ENCODE measurements at places on chromosomes 16 and 17.

- peak; percentile 95 for ATAC-seq
These were observed 42.7 kb upstream of the ANKFN1 start for GRCh38 chr17:56110463-56111135.

DNA sequence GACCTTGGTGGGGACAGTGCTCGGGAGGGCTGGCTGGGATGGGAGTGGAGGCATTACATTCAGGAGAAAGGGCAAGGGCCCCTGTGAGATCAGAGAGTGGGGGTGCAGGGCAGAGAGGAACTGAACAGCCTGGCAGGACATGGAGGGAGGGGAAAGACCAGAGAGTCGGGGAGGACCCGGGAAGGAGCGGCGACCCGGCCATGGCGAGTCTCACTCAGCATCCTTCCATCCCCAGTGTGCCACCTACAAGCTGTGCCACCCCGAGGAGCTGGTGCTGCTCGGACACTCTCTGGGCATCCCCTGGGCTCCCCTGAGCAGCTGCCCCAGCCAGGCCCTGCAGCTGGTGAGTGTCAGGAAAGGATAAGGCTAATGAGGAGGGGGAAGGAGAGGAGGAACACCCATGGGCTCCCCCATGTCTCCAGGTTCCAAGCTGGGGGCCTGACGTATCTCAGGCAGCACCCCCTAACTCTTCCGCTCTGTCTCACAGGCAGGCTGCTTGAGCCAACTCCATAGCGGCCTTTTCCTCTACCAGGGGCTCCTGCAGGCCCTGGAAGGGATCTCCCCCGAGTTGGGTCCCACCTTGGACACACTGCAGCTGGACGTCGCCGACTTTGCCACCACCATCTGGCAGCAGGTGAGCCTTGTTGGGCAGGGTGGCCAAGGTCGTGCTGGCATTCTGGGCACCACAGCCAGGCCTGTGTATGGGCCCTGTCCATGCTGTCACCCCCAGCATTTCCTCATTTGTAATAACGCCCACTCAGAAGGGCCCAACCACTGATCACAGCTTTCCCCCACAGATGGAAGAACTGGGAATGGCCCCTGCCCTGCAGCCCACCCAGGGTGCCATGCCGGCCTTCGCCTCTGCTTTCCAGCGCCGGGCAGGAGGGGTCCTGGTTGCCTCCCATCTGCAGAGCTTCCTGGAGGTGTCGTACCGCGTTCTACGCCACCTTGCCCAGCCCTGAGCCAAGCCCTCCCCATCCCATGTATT lies 1.1 kb downstream of the CSF3 start:
- ATAC-seq, result no peak

DNA sequence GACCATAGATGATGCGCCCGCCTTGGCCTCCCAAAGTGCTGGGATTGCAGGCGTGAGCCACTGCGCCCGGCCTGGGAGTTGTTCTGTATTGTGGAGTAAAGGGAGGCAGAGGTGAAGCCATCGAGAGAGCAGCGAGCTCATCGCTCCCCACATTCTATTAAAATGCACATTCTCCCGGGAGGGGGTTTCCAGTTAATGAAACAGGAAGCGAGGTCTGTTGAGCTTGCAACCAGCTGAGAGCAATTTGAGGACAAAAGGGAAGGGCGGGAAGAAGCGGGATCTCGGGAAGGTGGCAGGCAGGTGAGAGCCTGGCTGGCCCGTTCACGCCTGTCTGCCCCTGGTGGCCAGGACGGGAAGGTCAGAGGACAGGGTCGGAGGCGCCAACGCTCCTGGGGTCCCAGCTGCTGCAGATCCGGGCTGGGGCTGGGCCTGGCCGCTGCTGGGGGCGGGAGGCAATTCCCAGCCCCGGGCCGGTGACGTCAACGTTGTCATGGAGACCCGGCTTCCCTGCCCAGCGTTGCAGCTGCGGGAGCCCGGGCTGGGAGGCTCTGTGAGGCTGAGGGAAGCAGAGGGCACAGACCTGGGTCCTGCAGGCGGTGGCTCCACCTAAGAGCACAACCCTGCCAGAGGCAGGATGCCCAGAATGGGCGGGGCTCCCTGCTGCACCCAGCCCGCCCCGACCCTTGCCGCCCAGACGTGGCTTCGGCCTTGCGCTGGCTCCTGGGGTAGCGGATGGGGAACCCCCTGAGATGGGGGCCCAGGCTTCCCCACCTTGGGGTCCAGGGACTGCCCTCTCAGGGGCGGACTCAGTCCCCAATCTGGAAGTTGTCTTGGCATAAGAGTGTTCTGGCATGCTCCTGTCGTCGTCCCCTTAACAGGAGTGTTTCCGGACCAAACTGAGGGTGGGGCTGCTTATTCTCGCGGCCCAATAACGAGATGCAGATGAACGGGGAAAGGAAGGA lies 48.7 kb upstream of the PLCG2 start:
- peak; percentile 91 for ATAC-seq

DNA sequence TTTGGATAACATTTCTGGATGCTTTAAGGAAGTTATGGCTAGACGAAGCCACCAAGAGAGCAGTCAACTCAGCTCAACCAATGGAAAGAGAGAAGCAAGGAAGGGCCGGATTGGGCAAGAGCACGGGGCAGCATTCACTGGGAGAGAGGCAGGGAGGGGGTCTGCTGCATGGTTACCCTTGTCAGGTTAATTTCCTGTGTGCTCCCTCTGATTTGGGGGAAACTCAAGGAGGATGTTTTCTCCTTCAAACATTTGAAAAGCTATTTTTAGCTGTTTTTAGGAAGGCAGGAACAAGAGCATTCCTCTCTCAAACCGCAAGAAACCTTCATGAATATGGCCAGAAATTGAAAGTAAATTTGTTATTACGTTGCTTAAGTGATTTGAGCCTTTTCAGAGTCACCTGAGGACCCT lies 118.5 kb upstream of the ZFHX3 start:
- no peak for ATAC-seq

DNA sequence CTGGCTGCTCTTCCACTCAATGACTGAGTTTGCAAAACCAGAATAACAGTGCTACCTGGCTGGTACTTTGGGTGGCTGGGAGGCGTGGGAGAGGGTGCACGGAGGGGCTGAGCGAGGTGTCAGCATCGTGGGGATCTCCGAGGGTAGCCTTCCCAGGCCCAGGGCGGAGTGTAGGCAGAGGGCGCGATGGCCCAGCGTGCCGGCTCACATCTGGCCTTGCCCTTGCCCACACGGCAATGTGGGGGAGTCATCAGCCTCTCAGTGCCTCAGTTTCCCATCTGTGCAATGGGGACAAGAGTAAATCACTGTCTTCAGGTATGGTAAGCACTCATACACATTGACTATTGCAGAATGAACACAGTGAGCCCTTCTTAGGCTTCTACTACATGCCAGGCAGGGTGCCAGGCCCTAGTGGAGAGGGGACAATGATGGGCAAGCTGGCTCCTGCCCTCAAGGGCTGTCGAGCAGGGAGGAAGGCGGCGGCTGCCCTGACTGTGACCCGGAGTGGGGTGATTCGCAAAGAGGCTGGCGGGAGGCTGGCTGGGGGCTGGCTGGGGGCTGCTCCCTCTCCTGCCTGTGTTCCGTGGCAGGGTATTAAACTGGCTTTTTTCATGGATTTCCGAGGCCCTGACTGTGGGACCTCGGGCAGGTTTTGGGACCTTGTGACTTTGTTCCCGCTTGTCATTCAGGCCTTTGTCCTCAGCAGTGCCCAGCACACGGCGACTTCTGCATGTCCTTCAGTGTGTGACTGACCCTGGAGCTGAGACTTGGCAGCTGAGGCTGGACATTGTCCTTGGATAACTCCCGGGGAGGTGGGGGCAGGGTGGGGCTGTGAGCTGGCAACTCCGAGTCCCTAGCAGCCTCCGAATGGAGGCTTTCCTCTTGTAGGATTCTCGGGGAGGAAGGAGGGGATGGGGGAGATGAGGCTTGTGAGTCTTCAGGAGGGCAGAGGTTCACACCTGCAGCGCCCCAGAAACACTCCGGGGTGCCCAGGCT lies 243.1 kb downstream of the SEC14L1 start:
- ATAC-seq, result no peak

- no peak for ATAC-seq
These were observed 2.6 kb downstream of the BBS2 start for GRCh38 chr16:56517206-56517605.

DNA sequence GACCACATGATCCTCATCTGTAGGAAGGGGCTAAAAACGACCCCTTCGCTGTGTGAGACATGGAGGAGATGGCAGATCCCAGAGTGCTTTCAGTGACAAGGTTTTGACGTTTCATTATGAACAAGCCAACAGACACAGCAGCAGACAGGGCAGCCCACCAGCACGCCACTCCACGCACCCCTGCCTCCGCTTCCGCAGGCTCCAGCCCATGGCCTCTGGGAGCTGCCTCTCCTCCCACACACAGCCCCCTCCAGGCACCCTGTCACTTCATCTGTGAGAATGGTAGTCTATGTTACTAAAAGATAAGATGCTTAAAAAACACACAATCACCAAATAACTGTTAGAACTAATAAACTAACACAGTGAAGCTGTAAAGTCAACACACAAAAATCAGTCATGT lies 12.3 kb upstream of the ADCY7 start:
- no peak for ATAC-seq

GRCh38 chr17:58564971-58565370 lies 50.5 kb upstream of the MTMR4 start:
- no peak for ATAC-seq

DNA sequence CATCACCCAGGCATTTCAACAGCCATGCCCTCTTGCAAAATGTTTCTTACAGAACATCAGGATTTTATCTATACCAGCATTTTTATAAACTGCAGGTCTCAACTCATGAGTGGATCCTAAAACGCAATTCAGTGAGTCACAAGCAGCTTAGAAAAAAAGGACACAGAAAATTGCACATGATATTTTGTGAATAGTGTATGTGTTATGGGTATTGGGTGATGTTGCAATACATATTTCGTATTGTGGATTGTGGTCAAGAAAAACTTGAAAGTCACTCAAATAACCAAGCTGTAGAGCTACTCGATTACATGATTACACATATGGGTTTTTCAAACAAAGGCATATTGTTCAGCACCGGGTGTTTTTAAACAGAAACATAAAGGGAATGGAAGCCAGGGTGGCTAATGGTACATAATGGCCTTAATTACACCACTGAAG lies 1.4 kb downstream of the WIPI1 start:
- ATAC-seq, result no peak

- no peak for ATAC-seq
These were observed 17.7 kb downstream of the TCF25 start for GRCh38 chr16:89890886-89891657.

DNA sequence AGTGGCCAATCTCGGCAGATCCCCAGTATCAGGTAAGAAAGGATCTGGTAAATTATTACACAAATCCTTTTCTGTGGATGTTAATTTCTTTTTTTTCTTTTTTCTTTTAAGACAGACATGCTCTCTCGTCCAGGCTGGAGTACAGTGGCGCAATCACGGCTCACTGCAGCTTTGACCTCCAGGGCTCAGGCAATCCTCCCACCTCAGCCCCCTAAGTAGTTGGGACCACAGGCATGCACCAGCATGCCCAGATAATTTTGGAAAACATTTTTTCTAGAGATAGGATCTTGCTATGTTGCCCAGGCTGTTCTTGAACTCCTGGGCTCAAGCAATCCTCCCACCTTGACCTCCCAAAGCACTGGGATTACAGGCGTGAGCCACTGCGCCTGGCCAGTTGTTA lies 54.0 kb downstream of the GAS7 start:
- ATAC-seq, result no peak

DNA sequence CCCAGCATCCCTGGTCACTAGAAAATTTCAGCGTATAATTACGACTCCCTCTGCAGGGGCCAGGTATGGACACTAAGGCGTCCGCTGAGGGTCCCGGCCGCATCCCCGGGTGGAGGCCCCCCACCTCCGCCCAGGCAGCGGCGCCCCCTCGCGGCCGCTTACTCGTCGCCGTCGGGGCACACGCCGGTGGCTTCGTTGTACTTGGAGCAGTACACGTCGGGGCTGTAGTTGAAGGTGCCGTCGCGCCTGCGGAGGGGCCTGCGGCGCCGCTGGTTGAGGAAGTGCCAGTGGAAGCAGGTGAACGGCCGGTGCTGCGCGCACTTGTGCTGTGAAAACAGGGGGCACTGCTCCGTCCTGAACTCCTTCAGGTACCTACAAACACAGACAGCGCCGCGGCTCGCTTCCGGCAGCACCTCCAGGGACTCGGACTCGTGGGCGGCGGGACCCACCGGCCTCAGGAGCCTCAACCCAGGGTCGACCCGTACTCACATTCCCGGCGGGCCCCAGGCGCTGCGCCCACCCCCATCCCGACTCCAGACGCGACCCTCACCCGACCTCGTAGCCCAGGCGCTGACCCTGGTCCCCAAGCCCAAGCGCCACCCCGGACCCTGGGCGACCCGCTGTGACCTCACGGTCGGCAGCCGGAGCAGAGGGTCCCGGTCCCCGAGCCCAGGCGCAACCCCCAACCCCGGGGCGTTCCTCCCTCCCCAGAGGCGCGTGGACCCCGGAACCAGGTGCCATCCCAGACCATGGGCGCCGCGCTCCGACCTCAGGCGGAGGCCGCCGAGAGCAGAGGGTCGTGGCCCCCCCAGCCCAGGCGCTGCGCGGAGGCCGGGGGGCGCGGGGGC lies 596 bp downstream of the UNKL start:
- ATAC-seq, result peak; percentile 42

GRCh38 chr17:17347234-17347955 lies 44.2 kb downstream of the NT5M start:
- no peak for ATAC-seq

GRCh38 chr16:6279286-6279685 lies 1053.4 kb upstream of the RBFOX1 start:
- ATAC-seq, result no peak

DNA sequence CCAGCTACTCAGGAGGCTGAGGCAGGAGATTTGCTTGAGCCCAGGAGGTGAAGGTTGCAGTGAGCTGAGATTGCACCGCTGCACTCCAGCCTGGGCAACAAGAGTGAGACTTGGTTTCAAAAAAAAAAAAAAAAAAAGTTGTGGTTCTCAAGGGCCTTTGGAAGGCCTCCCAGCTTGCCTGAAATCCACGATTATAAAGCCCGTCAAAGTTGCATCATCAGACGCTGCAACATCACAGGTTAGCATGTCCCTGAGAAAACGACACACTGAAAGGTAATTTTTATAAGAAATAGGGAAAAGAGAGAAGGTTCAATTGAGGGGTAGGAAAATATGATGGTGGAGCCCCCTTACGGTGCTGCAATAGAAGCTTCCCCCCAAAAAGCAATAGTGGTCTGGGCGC lies 4.6 kb upstream of the LYZL6 start:
- ATAC-seq, result no peak

GRCh38 chr17:65627891-65628643 lies 66.6 kb upstream of the AXIN2 start:
- ATAC-seq, result peak; percentile 32

DNA sequence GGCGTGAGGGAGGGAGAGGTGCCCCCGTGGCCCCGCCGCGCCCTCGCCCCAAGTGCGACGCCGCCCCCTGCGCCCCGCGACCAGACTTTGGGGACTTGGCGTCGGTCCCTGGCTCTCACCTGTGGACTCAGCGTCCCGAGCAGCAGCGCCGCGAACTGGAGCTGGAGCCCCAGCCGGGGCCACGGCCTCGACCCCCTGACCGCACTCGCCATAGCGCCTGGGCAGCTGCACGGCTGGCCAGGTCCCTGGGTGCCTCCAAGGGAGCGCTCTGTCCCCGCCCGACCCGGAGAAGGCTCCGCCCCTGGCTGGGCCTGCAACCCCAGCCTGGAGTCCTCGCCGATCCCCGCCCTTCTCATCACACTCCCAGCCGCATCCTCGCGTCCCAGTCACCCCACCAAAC lies at the start of gene ERN2:
ERN2 (minus strand) TSS at position 247 of the 400 bp plus-strand sequence; CDS start at position 212, 35 bp downstream.
- ATAC-seq, result no peak

GRCh38 chr17:73566905-73567782 lies 77.1 kb downstream of the SDK2 start:
- peak; percentile 36 for ATAC-seq

- no peak for ATAC-seq
These were observed 72.1 kb downstream of the CCDC182 start for GRCh38 chr17:57672971-57673370.

- ATAC-seq, result no peak
These were observed 20.3 kb downstream of the SMG6 start for GRCh38 chr17:2283302-2283701.
